Vein endothelial cell (primary cell): ENCODE measurements at places on chromosomes 2 and 18. TPM values are rescaled to one million over a fixed set of nuclear protein-coding genes. Genes with fewer than 3 reads are reported as not detected.

Gene FOSL2
- total RNA-seq = 50.9 and 72.5 TPM in 2 replicates

Gene GLI2
- total RNA-seq = under 0.01 and 0.19 TPM in 2 replicates

Gene MYO3B
- total RNA-seq = under 0.01 TPM in 2 replicates

Gene MC4R
- not detected in 2 replicates for total RNA-seq

Gene GCG
- total RNA-seq = not detected in 2 replicates

Gene TDRD15
- not detected in 2 replicates for total RNA-seq

Gene SNORC
- 0.65 and 1.3 TPM in 2 replicates for total RNA-seq

Gene PRKAG3
- not detected in 2 replicates for total RNA-seq

Gene CYP26B1
- 0.19 and 0.65 TPM in 2 replicates for total RNA-seq

Gene POTEF
- 0.29 and 0.33 TPM in 2 replicates for total RNA-seq

Gene PXDN
- 449 and 560 TPM in 2 replicates for total RNA-seq

Gene LONRF2
- not detected in 2 replicates for total RNA-seq

Gene UGT1A6
- total RNA-seq = not detected in 2 replicates

Gene GAL3ST2
- not detected in 2 replicates for total RNA-seq

Gene DSG3
- total RNA-seq = not detected in 2 replicates

Gene TMEM163
- total RNA-seq = 0.33 and 0.67 TPM in 2 replicates

Gene DAW1
- total RNA-seq = 0.57 and 3.3 TPM in 2 replicates

Gene GYPC
- total RNA-seq = 120 and 147 TPM in 2 replicates

Gene NPPC
- not detected in 2 replicates for total RNA-seq

Gene SCN1A
- not detected in 2 replicates for total RNA-seq

Gene MYOM1
- total RNA-seq = under 0.01 and 0.10 TPM in 2 replicates

Gene HJURP
- 14.7 and 25.5 TPM in 2 replicates for total RNA-seq

Gene FKBP7
- total RNA-seq = 21.3 and 23.5 TPM in 2 replicates

Gene TLX2
- not detected in 2 replicates for total RNA-seq

Gene KCNIP3
- total RNA-seq = 0.33 and 0.48 TPM in 2 replicates

Gene SIX3
- total RNA-seq = not detected in 2 replicates

Gene GNLY
- total RNA-seq = not detected in 2 replicates

Gene PDE1A
- 1.7 and 4.9 TPM in 2 replicates for total RNA-seq

Gene CXCR1
- total RNA-seq = not detected in 2 replicates

Gene CDK5R2
- not detected in 2 replicates for total RNA-seq

Gene TXNDC2
- 0.10 TPM in 1 of 2 replicates, not detected in the other for total RNA-seq

Gene TEX44
- total RNA-seq = not detected in 2 replicates

Gene SMYD5
- 19.4 and 22.2 TPM in 2 replicates for total RNA-seq

Gene TRAK2
- 34.6 and 38.9 TPM in 2 replicates for total RNA-seq

Gene RPRD1A
- total RNA-seq = 47.4 and 56.2 TPM in 2 replicates

Gene B3GNT7
- total RNA-seq = 0.33 and 0.67 TPM in 2 replicates

Gene STPG4
- total RNA-seq = 0.29 and 0.33 TPM in 2 replicates

Gene CMPK2
- 2.6 and 2.7 TPM in 2 replicates for total RNA-seq

Gene EVX2
- total RNA-seq = not detected in 2 replicates
